RPMI7951 (cell line): ENCODE measurements at places on chromosomes 16 and 17.
A peak's percentile ranks its signal among the peaks of the same experiment; 100 is the strongest.

- no peak for DNase-seq
These were observed 34.9 kb downstream of the UBE2G1 start for GRCh38 chr17:4331614-4332013.

DNA sequence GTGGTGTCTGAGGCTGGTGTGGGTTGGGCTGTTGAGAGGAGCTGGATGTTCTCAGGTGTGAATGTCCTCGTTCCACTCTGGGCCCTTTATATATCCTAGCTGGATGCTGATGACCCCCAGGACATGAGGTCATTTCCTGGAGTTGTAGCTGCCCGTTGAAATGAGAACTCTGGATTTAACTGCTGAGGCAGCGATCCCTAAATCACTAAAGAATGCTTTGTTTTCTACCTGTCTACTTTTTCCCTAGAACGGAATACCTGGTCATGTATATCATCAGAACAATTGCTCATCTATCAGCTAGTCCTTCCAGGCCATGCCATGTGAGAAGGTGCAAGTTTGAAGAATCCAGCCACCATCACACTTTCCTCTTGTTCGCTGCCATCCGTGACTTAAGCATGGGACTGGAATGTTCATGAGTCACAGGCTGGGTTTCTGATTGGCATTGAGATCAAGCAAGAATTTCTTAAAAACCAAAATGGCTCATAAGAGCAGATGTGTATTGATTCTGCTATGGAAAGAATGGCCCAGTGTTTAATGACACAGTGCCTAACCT lies at the start of gene KRTAP2-3:
KRTAP2-3 (minus strand) TSS at position 63 of the 553 bp plus-strand sequence. CDS start 64 bp downstream, outside the sequence.
- peak; percentile 93 for DNase-seq

GRCh38 chr17:29474297-29474696 lies 84.1 kb downstream of the TAOK1 start:
- no peak for DNase-seq

GRCh38 chr17:75764711-75765421 lies at the start of gene GALK1:
Gene GALK1 (minus strand): TSS chr17:75765192. CDS start chr17:75765136, 56 bp downstream.
- peak; percentile 66 for DNase-seq

- no peak for DNase-seq
These were observed 448.4 kb upstream of the CDH11 start for GRCh38 chr16:65570261-65570660.

DNA sequence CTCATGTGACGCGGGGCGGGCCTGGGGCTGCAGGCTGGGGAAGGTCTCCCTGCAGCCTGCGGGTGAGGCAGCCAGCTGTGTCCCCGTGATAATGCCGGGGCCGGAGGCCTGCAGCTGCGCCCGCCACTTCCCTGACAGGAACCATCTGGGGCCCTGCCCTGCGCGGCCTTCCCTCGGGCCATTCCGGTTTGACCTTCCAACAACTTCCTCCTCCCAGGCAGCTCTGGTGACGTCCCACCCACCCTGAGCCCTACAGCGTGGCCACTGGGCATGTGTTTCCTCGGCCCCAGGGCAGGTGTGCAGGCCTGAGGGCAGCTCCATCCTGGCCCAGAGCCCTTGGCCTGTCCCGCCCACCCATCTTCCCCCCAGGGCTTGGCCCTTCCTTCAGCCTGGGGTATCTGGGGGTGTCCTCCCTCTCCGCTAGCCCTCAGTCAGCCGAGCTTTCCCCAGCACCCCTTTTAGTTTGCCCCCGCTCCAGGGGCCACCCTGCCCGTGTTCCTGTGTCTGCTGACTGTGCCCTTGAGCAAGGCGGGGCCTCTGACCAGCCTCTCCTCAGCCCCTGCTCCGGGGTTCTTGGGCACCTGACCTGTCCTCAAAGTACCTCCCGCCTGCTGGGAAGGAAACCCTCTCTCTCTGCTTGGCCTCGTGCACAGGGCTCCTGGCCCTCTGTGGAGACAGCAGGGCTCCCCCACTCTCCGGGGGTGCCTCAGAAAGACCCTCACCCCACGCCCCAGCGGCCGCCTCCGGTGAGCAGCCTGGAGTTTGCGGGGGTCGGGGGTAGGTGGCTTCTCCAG lies at the start of gene CBFA2T3:
CBFA2T3 (minus strand) TSS at position 190 of the 794 bp plus-strand sequence. CDS start 400 bp downstream, outside the sequence.
- DNase-seq, result peak; percentile 56

- DNase-seq, result no peak
These were observed 2.4 kb downstream of the SPPL2C start for GRCh38 chr17:45847101-45847500.

GRCh38 chr17:77830816-77831473 lies 127.6 kb upstream of the TNRC6C start:
- DNase-seq, result no peak

DNA sequence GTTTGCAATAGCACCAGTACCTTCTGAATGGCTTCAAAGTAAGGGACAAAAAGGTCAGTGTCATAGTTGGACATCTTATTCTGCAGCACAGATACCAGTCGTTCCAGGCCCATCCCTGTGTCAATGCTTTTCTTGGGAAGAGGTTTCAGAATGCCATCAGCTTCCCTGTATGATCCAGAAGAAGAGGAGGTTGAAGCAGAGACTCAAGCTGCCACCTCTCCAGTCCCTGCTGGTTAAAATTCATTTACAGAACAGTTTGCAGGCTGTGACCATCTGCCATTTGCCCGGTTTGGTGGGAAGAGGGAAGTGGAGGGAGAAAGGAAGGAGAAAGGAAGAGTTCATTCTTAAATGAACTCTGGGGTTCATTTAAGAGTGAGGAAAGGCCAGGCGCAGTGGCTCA lies 18.4 kb upstream of the EXOSC6 start:
- DNase-seq, result no peak

DNA sequence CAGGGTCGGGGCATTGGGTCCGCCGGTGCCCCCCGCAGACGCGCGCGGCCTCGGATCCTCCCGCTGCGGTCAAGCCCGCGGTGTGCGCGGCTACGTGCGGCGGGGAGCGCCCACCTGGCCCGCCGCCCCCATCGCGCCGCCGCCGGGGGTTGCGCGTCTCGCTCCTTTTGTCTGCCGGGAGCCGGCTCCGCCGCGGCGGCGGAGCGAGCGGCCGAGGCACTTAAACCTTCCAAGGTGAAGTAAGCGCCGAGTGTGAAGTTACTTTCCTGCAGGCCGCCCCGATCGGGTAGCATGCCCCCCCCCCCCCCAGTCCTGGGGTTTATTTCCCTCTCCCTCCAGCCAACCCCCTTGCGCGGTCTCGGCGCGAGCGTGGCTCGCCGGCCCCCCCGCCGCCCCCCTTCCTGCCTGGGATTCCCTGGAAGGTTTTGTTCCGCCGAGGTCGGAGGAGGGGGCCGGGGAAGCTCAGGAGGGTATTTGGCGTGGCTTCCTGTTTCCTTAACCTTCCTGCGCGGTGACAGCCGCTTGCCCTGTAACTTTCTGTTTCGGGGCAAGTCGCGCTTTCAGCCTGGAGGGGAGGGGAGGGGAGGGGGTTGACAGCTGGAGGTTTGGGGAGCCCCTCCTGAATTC lies 56.6 kb upstream of the GSE1 start:
- peak; percentile 47 for DNase-seq

GRCh38 chr16:67666032-67666551 lies 458 bp downstream of the ENKD1 start:
- peak; percentile 38 for DNase-seq

DNA sequence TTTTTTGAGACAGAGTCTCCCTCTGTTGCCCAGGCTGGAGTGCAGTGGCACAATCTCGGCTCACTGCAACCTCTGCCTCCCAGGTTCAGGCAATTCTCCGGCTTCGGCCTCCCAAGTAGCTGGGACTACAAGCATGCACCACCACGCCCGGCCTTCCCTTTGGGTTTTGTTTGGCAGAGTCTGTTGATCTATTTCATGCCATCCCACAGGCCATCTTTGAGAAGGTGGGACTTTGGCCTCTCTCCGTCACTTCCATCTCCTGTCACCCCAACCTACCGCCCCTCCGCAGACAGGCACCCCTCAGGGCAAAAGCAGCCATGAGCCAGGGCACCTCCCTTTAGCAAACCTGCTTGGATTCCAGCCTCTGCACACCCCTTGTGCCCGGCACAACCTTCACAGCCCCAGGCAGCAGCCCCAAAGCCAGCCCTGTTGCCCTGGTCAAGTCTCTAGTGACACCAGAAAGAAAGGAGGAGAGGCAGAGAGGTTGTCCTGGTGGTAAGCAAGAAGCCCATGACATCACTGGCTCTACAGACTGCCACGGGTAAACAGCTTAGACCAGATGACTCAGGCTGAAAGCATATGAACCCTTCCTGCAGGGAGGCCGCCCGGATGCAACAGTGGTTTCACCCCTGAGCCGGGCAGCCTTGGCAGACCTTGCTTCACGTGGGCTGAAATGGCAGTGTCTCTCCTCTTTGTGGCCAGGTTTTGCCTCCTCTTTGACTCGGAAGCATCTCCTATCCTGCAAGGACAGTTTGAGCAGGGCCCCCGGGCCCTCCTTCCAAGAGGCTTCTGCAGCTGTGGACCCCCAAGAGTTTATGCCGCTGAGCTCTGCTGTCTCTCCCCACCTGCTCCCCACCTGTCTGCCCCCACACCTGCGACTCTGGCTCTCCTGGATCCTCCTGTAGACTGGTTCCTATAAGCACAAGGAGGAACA lies 8.1 kb upstream of the TIMP2 start:
- DNase-seq, result peak; percentile 95

GRCh38 chr17:8953156-8953885 lies 12.2 kb downstream of the PIK3R5 start:
- no peak for DNase-seq

DNA sequence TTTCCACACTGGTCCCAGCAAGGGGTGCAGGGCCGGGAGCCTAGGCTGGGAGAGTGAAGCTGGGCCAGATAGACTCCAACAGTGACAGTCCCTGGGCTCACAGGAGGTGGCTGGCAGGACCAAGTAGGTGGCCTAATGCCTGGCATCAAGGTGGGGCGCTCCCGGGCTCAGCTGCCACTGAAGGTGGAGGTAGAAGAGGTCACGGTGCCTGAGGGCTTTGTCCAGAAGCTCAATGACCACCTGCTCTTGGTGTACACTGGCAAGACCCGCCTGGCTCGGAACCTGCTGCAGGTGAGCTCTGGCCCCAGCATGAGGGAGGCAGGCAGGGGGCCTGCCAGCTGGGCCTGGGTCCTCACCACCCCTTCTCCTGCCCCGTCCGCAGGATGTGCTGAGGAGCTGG lies 23.8 kb downstream of the FCSK start:
- no peak for DNase-seq

- peak; percentile 74 for DNase-seq
These were observed 224.9 kb downstream of the GSG1L start for GRCh38 chr16:27838536-27839175.

GRCh38 chr17:33262266-33263123 lies 30.6 kb downstream of the ASIC2 start:
- no peak for DNase-seq

- DNase-seq, result peak; percentile 65
These were observed 20.2 kb upstream of the GUCY2D start for GRCh38 chr17:7982173-7982572.

GRCh38 chr17:82489117-82489516 lies 30.4 kb upstream of the FOXK2 start:
- DNase-seq, result no peak

DNA sequence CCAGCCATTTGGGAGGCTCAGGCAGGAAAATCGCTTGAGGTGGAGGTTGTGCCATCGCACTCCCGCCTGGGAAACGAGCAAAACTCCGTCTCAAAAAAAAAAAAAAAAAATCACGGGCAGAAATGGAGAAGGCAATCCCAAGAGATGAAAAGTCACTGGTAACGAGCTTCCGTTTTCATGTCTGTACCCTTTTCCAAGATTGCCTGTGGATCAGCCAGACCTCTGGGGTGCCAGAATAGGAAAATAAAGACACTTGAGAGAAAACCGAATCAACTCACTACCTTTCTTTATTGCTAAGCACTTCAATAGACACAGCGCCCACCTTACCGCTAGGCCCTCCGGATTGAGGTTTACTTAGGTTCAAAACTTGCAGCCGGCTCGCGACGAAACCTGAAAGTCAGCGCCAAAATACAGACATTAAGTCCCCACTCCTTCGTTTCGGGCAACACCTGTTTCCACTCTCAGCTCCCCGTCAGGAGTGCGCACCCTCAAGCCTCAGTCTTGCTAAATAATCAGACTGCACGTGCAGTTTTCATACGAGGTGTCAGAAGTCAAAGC lies 970 bp upstream of the TRAF7 start:
- no peak for DNase-seq

GRCh38 chr16:27414788-27415431 lies 12.9 kb downstream of the IL21R start:
- DNase-seq, result no peak

DNA sequence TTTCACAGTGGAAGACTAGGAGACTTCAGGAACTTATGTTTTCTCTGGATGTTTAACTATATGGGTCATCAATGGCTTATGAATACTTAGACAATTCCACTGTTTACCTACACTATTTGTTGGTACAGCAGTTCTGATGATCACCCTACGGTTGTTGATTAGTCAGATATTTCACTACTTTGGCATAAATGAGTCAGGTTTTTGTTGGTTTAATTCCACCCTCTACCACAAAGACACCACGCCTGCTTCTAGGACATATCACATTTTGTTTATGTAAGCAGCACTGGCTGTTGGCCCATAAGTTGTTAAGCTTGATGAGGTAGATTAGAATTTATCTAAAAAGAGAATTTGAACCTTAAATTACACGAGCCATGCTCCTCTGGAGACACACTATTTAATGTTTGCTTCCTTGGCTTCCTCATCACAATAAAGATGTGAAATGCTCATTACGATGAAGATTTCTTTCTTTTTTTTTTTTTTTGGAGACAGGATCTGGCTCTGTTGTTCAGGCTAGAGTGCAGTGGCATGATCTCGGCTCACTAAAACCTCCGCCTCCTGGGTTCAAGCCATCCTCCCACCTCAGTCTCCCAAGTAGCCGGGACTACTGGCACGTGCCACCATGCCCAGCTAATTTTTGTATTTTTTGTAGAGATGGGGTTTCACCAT lies 4.3 kb downstream of the GDE1 start:
- DNase-seq, result peak; percentile 16

- DNase-seq, result no peak
These were observed 55.7 kb upstream of the CACNG5 start for GRCh38 chr17:66779237-66779606.

GRCh38 chr16:28205117-28205899 lies 6.5 kb downstream of the XPO6 start:
- no peak for DNase-seq

GRCh38 chr17:69326377-69327059 lies 415 bp downstream of the ABCA5 start:
- peak; percentile 32 for DNase-seq

DNA sequence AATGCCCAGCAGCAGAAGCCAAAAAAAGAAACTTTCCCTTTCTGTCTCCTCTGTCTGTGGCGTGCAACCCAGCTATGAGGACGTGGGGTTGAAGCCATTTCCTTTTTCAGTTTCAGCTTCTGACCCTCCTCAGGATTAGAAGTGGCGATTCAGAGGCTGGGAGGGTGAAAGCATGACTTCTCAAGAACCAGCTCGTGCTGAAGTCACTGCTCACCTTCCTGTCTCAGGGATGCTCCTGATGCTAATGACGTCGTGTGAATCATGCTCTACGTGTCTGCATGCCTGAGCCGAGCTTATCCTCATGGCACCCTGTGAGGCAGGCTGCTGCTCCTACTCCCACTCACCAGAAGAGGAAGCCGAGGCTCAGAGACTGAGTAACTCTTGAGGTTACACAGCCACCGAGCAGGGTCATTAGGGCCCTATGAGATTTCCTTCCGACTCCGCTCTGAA lies 5.7 kb upstream of the LPO start:
- DNase-seq, result peak; percentile 60

GRCh38 chr17:75531721-75532072 lies 6.2 kb downstream of the LLGL2 start:
- no peak for DNase-seq

GRCh38 chr17:55394357-55395021 lies 27.1 kb downstream of the MMD start:
- DNase-seq, result no peak
